ENCODE measurements at places on chromosomes 6 and 20.
A peak's percentile ranks its signal among the peaks of the same experiment; 100 is the strongest.

DNA sequence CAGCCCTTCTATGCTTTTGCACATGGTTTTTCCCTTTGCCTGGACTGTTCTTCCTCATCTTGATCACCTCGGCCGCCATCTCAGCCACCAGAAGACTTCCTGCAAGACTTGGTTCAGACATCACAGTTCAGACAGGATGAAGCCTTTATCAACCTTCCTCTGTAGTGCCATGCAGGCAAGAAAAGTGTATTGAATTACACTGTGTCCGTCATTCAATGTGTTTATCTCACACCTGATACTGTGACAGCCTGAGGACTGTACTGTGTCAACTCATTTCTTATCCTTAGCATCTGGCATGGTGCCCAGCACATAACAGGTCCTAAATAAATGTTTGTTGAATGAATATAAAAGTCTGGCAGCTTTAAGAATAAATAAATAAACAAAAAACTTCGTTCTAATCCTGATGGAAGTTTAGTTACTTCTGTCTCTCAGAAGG lies 133.3 kb upstream of the MAN1A1 start:
- H3K27ac ChIP-seq, result no peak overlapping the region
- H3K4me3 ChIP-seq, result no peak overlapping the region
- no peaks in the 10 kb centered on the region for H3K36me3 ChIP-seq
- no peaks in the 10 kb centered on the region for H3K27me3 ChIP-seq
- H3K4me1 ChIP-seq, result no peaks in the 10 kb centered on the region

GRCh38 chr20:53980031-53980465 lies 90.3 kb downstream of the BCAS1 start:
- no peaks in the 10 kb centered on the region for H3K36me3 ChIP-seq
- H3K4me1 ChIP-seq, result no peaks in the 10 kb centered on the region
- no peak for DNase-seq
- no peak overlapping the region for H3K4me3 ChIP-seq
- H3K27me3 ChIP-seq, result no peaks in the 10 kb centered on the region

GRCh38 chr20:59940956-59941294 lies 736 bp downstream of the FAM217B start:
- peaks cover 16% of the 10 kb centered on the region for H3K36me3 ChIP-seq

DNA sequence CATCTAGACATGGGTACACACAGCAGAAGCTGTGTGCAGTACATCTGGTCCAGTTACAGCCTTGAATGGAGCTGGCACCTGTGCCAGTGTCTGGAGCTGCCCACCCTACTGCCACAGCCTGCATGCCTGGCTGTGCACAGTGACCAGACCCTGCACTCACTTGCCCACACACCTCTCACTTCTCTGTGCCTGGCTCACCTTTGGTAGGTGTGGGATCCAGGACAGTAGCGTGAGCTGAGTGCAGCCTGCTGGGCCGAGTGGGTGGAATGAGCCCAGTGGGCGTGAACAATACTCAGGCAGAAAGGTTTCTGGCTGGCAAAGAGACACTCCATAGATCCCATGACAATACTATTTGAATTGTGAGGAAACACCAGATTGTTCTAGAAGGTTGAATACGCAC lies 839.5 kb upstream of the FLRT3 start:
- no peaks in the 10 kb centered on the region for H3K27me3 ChIP-seq
- no peak for DNase-seq
- H3K4me3 ChIP-seq, result no peak overlapping the region
- no peaks in the 10 kb centered on the region for H3K4me1 ChIP-seq

GRCh38 chr20:54062812-54063280 lies 7.5 kb downstream of the BCAS1 start:
- peaks cover 7% of the 10 kb centered on the region for H3K4me1 ChIP-seq
- no peak overlapping the region for H3K27ac ChIP-seq
- H3K4me3 ChIP-seq, result no peak overlapping the region
- H3K27me3 ChIP-seq, result no peaks in the 10 kb centered on the region
- H3K36me3 ChIP-seq, result no peaks in the 10 kb centered on the region
- DNase-seq, result no peak

DNA sequence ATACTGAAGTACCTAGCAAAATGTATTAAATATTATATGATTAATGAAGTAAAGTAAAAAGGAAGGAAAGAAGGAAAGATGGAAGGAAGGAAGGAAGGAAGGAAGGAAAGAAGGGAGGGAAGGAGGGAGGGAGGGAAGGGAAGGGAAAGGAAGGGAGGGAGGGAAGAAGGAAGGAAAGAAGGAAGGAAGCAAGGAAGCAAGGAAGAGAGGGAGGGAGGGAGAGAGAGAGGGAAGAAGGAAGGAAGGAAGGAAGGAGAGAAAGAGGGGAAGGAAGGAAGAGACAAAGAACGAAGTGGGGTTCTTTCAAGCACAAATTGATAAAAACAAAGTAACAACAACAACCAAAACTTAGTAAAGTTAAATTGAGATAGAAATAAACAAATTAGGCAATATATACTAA lies 622.3 kb upstream of the ADGRB3 start:
- H3K27ac ChIP-seq, result no peak overlapping the region
- peaks cover 16% of the 10 kb centered on the region for H3K4me1 ChIP-seq
- DNase-seq, result no peak
- no peak overlapping the region for H3K4me3 ChIP-seq
- no peaks in the 10 kb centered on the region for H3K27me3 ChIP-seq

DNA sequence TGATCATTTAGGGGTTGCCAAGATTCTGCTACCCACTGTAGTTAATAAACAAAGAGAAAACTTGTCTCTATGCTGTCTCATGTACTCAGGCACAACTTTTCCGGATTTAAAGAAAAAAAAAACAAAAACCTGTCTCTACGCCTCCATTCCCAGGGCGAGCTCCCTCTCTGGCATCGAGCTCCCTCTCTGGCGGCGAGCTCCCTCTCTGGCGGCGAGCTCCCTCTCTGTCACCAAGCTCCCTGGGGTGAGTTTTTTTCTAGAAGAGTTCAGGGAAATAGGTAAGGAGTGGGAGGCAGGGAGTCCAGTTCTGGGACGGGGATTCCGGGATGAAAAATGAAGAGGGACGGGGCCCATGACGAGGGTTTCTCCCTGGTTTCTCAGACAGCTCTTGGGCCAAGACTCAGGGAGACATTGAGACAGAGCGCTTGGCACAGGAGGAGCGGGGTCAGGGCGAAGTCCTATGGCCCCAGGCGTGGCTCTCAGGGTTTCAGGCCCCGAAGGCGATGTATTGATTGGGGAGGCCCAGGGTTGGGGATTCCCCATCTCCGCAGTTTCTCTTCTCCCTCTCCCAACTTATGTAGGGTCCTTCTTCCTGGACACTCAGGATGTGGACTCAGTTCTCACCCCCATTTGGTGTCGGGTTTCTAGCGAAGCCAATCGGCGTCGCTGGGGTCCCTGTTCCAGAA lies 16.5 kb upstream of the HLA-A start:
- no peak overlapping the region for H3K27ac ChIP-seq
- H3K4me3 ChIP-seq, result peak overlapping the region; percentile 83
- no peaks in the 10 kb centered on the region for H3K36me3 ChIP-seq
- peaks cover 68% of the 10 kb centered on the region for H3K27me3 ChIP-seq
- peaks cover 16% of the 10 kb centered on the region for H3K4me1 ChIP-seq

DNA sequence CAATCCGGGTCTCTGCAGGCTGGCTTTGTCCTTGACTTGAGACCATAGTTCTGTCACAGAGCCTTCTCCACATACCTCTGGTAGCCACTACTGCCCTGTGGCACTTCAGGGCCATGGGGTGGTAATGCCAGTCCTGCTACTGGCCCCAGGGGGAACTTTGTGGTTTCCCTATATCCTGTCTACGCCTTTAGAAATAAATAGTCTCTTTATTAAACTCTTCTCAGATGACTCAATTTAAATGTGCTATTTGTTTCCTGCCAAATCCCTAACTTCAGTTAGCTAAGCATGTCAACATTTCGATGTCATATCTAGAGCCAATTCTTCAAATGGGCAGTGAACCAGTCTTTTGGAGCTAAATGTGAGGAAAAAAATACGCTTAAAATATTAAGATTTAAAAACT lies 60.1 kb downstream of the SEL1L2 start:
- H3K27me3 ChIP-seq, result no peaks in the 10 kb centered on the region
- DNase-seq, result no peak
- no peak overlapping the region for H3K27ac ChIP-seq

DNA sequence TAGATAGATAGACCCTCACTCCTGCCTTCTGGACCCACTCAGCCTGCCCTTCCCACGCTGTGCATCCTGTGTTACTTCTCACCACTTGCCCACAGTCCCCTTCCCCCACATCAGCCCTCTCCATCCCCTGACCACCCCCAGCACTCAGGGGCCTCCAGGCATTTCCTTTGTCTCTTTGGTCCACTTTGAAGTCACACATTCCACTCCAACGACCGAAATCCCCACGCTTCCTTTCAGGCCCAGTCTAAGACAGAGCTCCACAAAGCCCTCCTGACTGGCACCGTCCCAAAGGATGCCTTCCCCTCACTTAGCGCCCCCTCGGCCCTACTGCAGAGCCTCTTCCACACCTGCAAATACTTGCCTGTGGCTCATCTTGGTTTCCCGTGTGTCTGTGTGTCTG lies 83.8 kb downstream of the FOXF2 start:
- DNase-seq, result no peak
- no peaks in the 10 kb centered on the region for H3K27me3 ChIP-seq
- H3K36me3 ChIP-seq, result 0 out of 2 replicates have a peak, but pooled peaks cover 2% of the 10 kb centered on the region
- no peak overlapping the region for H3K27ac ChIP-seq

DNA sequence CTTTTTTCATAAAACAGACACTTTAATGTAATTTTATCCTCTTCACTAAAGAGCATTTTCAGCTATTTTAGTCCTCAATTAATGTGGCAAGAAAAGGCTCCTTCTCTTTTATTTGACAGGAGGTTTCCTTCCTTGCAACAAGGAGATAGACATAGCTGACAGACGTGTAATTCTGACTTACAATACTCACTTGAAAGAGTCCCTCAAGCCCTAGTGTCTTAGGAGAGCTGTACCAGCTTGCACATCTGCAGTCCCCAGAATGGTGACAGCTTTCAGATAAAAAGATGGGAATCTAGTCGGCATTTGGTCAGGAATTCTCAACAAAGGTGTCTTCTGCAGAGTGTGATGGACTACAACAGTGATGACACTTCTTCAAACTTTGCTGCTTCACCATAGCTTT lies 603.7 kb upstream of the PTCHD4 start:
- no peaks in the 10 kb centered on the region for H3K36me3 ChIP-seq
- H3K4me3 ChIP-seq, result no peak overlapping the region
- no peak for DNase-seq
- no peak overlapping the region for H3K27ac ChIP-seq

DNA sequence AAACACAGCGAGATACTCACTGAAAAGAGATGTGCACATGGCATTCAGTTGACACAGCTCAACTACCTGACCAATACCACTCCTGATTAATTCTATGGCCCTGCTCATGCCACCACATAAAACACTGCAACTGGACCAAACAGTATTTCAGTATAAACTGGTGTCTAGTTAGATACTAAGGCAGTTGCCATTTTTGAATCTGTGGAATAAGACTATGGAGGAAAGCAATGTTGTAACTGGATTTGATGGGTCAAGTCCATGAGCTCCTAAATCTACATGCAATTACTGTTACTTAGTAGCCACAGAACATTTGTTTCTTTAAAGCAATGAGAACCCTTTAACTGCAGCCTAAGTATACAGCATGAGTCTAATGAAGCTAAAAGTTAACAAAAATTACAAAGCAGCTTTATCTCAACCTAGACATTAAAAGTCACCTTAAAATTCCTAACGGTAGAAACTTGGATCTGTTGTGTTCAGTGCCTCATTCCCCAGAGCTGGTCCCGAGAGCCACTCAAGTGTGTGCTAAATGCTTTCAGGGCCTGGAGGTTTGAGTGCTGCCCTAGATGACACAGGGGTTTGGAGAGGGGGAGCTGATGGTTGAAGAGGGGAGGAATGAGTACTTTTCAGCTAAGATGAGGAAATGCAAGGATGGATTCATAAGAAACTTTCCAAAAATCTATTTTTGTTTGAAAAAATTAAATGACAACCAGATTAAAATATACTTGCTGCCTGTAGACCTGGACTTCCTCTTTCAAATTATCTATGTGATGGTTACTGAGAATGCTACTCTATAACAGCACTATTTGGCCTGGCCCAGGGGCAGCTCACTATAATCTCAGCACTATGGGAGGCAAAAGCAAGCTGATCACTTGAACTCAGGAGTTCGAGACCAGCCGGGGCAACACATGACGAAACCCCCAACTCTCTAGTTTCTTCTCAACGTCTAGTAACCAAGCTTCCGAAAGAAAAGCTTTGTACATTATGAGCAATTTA lies 15.6 kb downstream of the SNX5 start:
- no peak overlapping the region for H3K4me3 ChIP-seq
- H3K4me1 ChIP-seq, result peaks cover 9% of the 10 kb centered on the region
- no peak for DNase-seq
- H3K27me3 ChIP-seq, result no peaks in the 10 kb centered on the region
- H3K27ac ChIP-seq, result peak overlapping the region; percentile 86

GRCh38 chr6:148239801-148240460 lies 102.7 kb upstream of the SASH1 start:
- H3K4me1 ChIP-seq, result peaks cover 23% of the 10 kb centered on the region
- H3K27ac ChIP-seq, result no peak overlapping the region
- no peak for DNase-seq
- no peaks in the 10 kb centered on the region for H3K27me3 ChIP-seq
- H3K36me3 ChIP-seq, result no peaks in the 10 kb centered on the region
- no peak overlapping the region for H3K4me3 ChIP-seq

GRCh38 chr6:167995302-167995701 lies 2.2 kb upstream of the KIF25 start:
- H3K4me3 ChIP-seq, result no peak overlapping the region
- no peaks in the 10 kb centered on the region for H3K27me3 ChIP-seq
- H3K27ac ChIP-seq, result no peak overlapping the region
- no peak for DNase-seq

DNA sequence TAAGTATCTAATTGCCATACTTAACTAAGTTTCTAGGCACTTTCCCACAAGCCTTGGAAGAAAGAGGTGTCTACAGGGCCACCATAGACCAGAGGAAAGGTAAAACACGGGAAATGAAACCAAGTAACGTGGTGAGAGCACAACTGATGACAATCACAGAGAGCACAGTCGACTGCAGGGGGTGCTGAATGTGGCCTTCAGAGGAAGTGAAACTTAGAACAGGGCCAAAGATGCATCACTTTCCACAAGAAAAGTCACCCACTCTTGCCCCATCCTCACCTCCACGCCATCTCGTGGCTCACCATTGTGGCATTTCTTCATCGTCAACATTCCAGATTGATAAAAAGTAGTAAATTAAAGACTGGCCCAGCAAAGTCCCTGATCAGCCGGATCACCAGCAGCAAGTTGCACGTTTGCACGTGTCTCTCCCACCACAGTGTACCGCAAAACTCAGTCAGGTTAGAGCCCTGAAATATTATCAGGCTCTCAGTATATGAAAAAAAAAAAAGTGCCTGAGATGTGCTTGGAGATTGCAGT lies 31.4 kb downstream of the HIVEP2 start:
- peaks cover 20% of the 10 kb centered on the region for H3K36me3 ChIP-seq
- no peak for DNase-seq
- peaks cover 49% of the 10 kb centered on the region for H3K4me1 ChIP-seq
- no peak overlapping the region for H3K27ac ChIP-seq
- H3K4me3 ChIP-seq, result no peak overlapping the region
- H3K27me3 ChIP-seq, result peaks cover 3% of the 10 kb centered on the region

DNA sequence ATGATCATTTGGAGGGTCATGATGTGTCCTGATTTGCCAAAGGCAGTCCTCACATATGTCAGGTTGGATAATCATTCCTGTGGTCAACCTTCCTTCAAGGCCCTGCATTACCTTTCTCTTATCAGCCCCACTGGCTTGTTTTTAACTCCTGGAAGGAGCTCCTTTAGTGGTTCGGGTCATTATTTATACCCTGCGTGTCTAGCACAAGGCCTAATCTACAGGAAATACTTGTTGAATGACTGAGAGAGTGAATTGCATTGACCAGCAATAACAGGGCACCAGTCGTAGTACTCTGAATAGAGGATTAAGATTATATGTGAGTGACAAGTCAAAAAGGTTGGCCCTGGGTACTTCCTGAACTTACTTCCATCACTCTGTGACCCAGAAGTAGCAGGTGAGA lies 4.5 kb downstream of the HIVEP2 start:
- 0 out of 2 replicates have a peak overlapping the region, but pooled peaks have one; percentile 11 for H3K27ac ChIP-seq
- no peak for DNase-seq
- no peak overlapping the region for H3K4me3 ChIP-seq
- H3K4me1 ChIP-seq, result peaks cover 53% of the 10 kb centered on the region
- peaks cover 2% of the 10 kb centered on the region for H3K27me3 ChIP-seq
